ENCODE measurements at places on chromosomes 12 and 14.

DNA sequence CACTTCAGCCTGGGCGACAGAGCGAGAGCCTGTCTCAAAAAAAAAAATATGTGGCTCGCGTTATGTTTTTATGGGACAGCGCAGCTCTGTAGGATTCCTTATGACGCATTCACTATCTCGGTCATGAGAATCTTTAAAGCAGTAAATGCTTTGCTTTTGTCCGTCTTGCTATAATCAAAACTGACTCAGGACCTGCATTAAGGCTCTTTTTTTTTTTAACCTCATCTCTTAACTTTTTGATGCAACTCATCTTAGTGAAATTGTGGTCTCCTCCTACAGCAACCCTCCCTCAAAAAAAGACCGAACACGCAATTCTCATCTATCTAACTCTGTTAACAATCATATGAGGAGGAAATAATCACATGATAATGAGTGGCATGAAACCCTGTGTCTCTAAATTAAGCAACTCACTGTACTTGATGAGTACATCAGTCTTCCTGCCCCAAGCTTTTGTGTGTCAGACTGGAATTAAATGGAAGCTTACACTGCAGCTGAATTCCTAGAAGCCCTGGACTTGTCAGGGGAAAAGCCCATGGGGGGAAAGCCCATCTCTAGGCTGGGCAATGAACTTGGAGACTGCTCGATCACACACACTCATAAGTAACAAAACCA lies 4.3 kb downstream of the P2RX4 start:
- no peak for DNase-seq

DNA sequence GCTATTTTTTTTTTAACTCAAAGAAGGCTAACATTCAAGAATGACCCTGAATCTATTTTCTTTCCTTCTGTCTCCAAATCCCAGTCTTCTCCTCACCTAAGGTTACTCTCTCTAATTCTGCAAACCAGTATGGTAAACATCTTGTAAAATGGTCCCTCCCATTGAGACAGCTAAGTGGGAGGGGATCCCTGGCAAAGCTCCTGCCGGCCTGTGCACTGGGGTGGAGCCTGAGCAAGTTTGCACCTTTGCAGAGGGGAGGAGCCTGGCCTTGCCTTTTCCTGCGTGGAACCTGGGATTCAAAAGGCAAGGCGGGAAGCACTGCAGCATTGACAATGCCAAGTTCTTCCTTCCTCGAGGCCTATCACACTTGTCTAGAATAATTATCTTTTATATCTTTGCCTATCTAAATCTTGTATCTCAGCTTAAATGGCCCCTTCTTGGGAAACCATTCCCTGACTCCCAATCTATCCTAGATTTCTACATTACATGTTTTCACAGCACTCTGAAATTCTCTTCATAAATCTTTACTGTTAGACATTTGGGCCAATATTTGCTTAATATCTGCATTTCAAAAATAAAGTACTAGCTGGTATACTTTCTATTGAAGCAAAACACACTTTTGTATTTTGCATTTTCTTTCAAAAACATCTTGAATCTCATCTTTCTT lies 83.0 kb downstream of the EPS8 start:
- no peak for DNase-seq

DNA sequence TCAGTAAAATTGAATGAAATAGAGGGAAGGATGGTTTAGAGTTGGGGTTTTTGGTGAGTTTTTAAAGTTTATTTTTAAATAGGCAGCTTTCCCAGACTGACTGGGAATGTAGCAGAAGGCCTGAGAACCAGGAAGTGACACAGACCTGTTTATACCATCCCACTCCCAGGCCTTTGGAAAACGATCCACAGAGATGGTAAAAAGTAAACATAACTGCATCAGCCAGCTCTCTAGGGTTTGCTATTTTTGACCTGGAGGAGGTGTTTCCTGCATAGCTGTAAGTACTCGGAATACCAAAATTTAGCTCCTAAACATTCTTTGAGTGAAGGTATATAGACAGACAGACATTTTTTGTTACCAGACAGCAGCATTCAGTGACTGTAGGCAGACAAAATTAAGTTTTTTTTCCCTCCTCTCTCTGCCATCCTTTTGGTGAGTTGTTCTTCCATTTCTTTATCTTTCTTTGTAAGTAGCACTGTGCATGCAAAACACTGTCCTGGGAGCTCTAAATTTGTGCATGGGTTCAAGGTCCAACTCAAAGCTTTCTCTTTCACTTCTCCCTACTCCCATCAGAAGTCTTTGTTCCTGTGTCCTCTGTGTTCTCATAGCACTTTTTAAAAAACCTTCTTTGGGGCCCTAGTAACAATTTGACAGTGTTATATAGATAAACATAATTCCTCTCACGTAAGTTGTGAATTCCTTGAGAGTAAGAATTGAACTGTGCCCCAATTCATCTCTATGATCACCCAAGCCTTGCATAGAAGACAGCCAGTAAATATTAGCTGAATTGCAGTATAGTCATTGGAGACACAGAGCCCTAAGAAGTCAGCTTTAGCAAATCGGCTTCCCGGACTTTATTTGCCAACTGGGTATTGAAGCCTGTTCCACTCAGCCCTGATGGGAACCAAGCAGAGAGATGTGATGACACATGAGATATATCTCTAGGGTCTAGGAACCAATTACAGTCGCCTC lies 37.4 kb downstream of the SUSD6 start:
- DNase-seq, result no peak

DNA sequence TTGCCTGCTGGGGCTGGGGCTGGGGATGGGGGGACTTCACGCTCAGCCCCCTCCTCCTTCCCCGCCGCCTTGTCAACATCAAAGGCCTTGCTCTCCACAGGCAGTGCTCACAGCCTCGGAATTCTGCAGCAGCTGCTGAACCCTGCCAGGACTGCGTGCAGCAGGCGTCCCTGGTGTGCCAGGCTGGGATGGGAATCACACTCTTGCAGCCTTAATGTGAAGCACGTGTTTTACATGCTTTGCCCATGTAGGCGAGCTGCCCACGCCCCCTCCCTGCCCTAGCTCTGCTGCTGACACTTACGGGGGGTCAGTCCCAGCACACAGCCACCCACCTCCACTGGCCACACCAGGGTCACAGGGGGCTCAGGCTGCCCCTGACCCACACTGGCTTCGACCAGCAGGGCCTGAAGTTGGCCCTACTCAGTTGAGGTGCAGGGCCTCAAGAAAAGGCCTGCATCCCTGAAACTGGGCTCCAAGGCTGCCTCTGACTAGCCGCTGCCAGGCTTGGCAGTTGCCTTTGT lies 276.2 kb upstream of the RTL1 start:
- no peak for DNase-seq

- no peak for DNase-seq
These were observed 663 bp downstream of the PTGER2 start for GRCh38 chr14:52314595-52315354.

GRCh38 chr12:51683763-51684357 lies 92.8 kb downstream of the SCN8A start:
- DNase-seq, result no peak

DNA sequence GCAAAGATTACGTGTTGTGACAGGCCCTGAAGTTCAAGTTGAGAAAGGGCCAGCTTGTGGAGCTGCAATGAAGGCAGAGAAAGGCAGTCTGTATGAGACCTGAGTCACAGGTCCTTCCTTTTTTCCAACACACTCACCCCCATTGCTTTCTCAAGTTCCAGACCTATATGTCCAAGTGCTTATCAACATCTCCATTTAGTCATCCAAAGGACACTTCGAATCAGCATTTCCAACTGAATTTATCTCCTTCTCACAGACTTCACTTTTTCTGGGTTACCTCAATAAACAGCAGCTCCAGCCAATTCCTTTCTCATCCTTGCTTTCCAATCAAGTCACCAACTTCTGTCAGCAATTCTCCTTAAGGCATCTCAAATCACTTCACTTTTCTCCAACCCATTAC lies 56.4 kb upstream of the KIF21A start:
- DNase-seq, result no peak

DNA sequence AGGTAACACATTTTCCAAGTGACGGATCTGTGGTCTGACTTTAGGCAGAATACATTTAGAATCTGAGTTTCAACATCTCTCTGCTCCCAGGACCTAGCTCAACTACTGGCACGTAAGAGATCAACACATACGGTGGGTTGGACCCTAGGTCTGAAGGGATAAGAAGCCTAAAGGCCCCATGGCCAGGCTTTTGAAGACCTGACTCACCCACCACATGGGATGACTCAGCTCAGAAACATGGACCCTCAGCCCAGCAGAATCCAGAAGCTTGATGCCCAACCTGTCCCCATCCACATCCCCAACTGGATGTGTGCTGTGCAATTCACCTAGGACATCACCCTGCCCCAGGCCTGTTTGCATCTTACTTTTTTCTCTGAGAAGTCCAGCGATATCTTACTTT lies 770.2 kb downstream of the BCL11B start:
- DNase-seq, result no peak

GRCh38 chr14:69002069-69002468 lies 23.0 kb upstream of the ACTN1 start:
- DNase-seq, result no peak

DNA sequence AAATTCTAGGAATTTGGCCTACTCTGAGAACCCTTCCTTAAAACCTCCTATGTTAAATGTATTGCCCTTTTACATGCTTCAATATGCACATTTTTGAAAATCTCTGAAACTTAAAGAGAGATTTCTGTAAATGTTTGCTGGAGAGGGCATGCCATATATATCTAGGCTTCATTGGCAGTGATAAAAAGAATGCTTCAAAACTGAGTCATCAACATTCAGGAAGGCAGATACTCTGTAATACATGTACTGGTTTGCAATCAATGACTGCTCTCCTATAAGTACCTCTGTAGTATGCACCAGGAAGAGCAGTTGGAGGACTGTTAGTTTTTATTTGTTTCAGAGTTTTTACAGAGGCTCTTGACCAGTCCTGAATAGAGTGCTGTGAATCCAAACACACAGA lies 739.9 kb downstream of the SLC16A7 start:
- no peak for DNase-seq
